ENCODE measurements at places on chromosomes 7 and 10.

GRCh38 chr7:39709768-39710311 lies 86.5 kb downstream of the RALA start:
- DNase-seq, result no peak

- no peak for DNase-seq
Observed at GRCh38 chr10:98364432-98365102, 50.4 kb downstream of the PYROXD2 start.

- DNase-seq, result no peak
Observed at GRCh38 chr7:142405122-142405765, 147.4 kb upstream of the PRSS58 start.

DNA sequence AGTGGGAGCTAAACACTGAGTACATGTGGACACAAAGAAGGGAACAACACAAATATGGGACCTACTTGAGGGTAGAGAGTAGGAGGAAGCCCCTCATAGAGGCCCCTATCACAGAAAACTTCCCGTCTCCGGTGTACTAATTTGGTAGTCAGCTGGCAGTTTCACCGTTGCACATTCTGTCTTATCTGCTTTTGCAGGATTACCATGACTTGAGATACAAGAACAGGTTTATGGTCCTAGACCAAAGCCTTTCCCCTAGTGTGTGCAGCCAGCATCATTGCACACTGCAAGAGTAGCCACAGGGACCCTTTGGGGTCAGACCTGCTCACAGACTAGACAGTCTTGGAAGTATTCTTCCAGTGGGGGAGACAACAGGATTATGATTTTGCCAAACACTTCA lies 5.9 kb upstream of the IFIT1B start:
- DNase-seq, result no peak

DNA sequence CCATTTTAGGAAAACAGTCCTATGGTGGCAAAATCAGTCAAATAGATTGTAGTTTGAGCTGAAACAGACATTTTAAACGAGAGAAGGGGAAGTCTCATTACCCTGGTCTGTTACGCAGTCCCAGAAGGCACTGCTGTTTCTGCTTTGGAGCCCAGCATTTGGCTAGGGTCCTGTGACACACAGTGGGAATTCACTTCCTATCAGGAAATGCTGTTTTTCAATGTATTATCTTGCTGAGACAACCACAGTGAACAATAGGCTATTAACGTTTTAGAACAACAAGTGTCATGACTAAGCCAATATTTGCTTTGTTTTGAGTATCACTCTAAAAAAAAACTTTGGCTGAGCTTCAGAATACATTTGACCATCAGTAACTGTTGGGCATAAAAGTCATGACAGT lies 74.1 kb downstream of the ADD3 start:
- no peak for DNase-seq

DNA sequence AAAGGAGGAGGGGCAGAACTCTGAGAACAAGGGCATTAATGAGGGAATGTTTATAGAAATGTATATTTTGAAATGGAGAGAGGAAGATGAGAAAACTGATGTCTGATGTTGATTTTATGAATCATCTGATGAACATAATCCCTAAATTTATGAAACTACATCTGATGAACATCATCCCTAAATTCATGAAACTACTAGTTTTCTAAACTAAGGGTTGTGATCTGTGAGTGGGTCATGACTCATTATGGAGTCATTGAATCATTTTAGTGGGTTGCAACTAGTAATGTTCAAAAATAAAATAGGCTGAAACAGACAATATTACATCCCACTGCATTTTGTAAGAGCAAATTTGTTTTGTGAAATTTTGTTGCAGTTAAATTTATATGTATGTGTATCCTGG lies 442.6 kb upstream of the TEX47 start:
- DNase-seq, result no peak

GRCh38 chr7:45088821-45089340 lies at the start of gene NACAD:
NACAD (minus strand) TSS chr7:45088969; CDS start chr7:45088894, 75 bp downstream.
- peak; percentile 82 for DNase-seq

- no peak for DNase-seq
Observed at GRCh38 chr10:3082290-3082689, 14.9 kb downstream of the PFKP start.

DNA sequence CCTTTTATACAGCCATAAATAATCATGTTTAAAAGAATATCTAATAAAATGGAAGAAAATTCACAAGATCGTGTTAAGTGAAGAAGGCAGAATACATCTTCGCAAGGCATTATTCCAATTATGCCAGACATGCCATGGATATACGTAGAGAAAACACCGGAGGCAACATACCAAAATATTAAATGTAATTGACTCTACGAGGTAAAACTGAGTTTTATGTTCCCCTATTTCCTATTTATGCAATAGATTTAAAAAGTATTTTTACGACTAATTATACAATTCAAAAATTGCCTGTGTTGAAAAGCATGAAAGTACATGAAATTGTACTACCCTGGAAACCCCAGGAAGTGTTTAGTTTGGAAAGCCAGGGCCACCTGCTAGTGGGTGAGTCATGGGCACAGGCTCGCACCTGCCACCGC lies 936 bp upstream of the REPIN1 start:
- DNase-seq, result no peak

- DNase-seq, result no peak
Observed at GRCh38 chr10:91017198-91017597, 96.3 kb upstream of the ANKRD1 start.

DNA sequence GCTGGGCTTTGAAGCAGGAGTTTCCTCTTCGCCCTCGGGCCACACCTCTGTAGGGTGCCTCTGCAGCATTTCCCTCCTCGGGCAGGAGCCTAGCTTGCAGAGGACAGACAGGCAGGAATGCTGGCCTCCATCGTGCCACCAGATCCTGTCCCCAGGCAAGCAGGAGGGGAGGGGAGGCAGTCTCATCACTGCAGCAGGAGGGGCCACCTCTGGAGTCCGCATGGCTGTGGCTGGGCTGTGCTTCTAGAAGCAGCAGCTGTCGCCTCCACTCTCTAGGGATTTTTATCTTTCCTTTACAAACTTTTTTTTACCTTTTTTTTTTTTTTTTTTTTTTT lies 181.4 kb downstream of the CUX1 start:
- DNase-seq, result no peak

GRCh38 chr10:116835658-116836057 lies 13.6 kb upstream of the ENO4 start:
- no peak for DNase-seq

GRCh38 chr7:98368716-98369115 lies 32.2 kb downstream of the BAIAP2L1 start:
- no peak for DNase-seq

- DNase-seq, result no peak
Observed at GRCh38 chr7:38411404-38411803, 138.0 kb upstream of the TARP start.

DNA sequence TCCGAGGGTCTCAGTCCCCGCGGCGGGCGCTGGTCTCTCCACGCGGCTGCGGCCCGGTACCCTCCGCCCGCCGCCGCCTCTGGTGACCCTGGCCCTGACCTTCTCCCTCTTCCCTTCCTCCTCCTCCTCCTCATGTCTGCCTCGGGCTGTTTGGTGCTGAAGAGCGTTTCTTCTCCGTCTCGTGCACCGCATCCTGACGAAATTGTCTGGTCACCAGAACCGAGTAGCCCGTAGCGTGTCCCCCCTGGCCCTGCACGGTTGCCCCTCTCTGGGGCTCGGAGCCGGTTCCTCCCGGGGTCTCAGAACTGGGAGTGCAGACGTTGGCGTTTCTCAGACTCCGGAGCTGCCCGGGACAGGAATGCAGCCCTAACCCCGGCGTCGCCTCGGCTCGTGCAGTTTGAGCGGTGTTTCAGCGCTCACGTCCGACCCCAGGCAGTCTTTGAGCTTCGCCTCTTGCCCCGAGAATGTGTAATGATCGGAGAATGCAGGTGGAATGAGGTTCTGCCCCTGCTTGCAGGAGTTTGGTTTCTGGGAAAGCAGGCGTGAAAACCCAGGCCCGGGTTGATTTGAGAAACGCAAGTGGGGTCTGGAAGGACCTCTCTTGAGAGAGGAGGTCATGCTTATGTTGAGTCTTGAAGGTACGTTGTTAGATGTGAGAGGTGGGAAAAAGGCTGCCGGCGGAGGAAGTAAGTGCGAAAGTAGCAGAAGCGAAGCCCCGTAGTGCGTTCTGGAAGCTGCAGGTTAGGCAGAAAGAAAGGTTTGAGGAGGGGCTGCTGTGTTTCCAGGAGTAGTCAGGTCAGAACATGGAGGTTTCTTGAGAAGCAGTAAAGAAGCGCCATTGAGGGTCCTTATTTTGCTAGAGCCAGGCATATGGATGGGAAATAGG lies 743 bp downstream of the RBM17 start:
- DNase-seq, result no peak

DNA sequence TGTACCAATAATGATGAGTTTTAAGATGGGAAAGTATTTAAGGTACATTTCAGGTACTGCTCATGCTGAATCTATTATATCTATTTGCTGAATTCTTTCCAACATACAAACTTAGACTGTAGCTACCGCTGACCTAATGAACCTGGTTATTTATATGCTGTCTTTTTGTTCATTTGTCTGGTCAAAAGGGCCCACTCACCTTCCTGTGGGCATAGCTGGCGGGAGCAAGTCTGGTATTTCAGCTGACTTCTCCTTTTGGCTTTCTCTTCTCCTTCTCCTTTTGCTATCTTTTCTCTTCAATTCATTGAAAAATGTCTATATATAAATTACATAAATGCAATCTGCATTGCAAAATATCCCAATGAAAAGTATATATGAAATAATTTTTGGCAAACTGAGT lies 9.5 kb downstream of the PLXDC2 start:
- DNase-seq, result no peak

GRCh38 chr7:95045236-95045923 lies 138.0 kb downstream of the PPP1R9A start:
- DNase-seq, result no peak

DNA sequence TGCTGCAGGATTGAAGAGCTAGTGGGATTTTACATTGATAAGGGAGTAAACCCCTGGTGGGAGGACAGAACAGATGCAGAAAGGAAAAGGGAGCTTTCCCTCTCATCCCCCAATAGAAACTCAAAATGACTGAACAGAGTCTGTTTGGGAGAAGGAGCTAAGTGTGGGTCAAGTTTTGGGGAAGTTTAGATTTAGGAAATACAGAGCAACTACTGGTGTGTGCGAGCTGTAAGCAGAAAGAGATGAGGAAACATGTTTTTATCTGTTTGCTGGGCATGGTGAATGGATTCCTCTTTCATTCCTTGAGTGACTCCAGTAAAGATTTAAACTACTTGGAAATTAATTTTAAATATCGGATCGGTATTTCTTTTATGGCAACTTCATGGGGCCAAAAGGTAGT lies 132.7 kb downstream of the AOAH start:
- no peak for DNase-seq

GRCh38 chr7:30732606-30733005 lies 19.3 kb upstream of the INMT start:
- DNase-seq, result no peak

- DNase-seq, result no peak
Observed at GRCh38 chr10:78046711-78047269, 13.1 kb downstream of the RPS24 start.

GRCh38 chr10:324593-324992 lies 189.3 kb downstream of the ZMYND11 start:
- DNase-seq, result no peak

DNA sequence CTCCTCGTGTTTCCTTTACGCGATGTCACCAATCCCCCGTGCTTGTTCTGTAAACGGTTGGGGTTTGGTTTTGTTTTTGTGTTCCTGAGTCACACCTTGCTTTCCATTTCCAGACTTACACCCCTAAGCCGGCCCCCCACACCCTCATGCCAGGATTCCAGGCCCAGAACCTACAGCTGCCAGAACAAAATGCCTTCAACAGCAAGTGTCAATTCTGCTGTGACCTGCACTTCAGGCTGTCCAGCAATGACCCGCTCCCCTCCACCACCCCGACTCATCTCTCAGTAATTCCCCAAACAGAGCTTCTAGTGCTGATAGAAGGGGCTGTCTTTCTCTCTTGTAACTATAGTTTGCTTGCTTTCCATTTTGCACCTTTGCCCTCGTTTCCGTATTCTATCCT lies 722.1 kb upstream of the CELF2 start:
- DNase-seq, result no peak

GRCh38 chr7:85041605-85042216 lies 145.1 kb downstream of the SEMA3D start:
- peak; percentile 74 for DNase-seq
